ENCODE measurements at places on chromosomes 1 and 21.

DNA sequence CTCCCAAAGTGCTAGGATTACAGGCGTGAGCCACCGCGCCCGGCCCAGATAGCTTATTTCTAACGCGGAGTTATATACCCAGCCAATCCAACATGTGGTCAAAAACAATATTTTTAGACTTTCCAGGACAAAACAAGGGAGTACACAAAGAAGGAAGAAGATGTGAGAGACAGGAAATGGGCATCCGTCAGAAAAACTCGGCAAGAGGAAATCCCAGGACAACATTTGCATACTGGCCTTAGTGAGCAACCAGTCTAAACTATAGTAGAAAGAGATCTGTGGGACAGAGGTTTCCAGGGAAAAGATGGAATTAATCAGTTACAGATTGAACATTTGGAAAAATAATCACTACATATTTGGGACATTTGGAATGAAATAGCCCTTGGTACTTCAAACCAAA is 11.4 kb downstream of the ARMH1 start:
- no peak for DNase-seq
- peak overlapping the region; percentile 39 for H3K27ac ChIP-seq

DNA sequence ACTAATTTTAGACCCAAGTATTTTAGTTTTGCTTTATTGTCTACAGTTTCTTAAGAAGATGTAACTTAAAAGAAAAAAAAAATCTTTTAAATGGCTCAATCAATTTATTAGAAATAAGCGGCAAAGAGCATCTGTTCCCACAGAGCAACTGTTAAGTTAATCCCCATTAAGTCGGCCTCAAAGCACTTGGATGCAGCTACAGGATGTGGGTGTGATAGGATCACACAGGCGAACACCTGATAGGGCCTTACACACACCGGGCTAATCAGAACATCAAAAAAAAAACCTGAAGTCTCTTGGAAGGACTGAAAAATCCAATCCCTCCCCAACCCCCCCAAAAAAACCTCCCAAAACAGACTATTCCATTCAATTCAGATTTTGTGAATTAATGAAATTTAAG is 23.0 kb downstream of the APP start:
- DNase-seq: no peak
- peaks cover 14% of the 10 kb centered on the region for H3K4me1 ChIP-seq
- peak overlapping the region; percentile 29 for H3K27ac ChIP-seq
- H3K27me3 ChIP-seq: no peaks in the 10 kb centered on the region
- H3K4me3 ChIP-seq: no peak overlapping the region

DNA sequence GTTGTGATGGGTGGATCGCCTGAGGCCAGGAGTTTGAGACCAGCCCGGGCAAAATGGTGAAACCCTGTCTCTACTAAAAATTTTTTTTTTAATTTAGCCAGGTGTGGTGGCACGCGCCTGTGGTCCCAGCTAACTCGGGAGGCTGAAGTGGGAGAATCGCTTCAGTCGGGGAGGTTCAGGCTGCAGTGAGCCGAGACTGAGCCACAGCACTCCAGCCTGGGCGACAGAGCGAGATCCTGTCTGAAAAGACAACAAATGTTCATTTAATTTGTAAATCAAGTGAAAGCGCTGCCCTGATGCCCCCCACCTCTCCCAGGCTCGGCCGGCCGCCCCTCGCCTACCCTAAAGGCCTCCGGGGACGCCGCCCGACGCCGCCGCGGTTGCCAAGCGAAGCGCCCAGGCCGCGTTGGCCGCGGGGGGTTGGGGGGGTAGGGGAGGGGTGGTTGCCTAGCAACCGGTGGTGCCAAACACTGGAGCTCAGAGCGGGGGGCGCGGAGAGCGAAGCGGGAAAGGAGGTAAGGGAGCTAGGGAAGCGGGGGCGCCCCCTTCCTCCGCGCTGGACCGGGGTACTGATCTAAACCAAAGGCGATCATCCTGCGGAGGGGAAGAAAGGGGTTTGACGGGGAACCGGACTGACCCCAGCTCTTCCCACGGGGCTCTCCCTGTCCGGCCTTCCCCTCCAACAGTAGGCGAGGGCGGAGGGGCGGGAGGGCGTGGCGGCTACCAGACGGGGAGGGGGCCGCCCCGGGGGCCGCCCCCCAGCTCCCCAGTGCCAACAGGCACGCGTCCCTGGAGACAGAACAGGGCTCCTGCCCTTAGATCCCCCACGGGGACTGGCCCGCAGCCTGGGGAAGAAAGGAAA is at the start of gene TEKT2:
Gene TEKT2 (plus strand): TSS at position 460 of the 862 bp plus-strand sequence. CDS start 828 bp downstream, outside the sequence.
- H3K4me3 ChIP-seq: peak within 1 kb of the TSS; percentile 28
- DNase-seq: no peak
- no peaks in the 10 kb centered on the region for H3K36me3 ChIP-seq
- H3K27ac ChIP-seq: no peak within 1 kb of the TSS

GRCh38 chr1:92310185-92310597 is 11.3 kb downstream of the RPAP2 start:
- H3K4me3 ChIP-seq: no peak overlapping the region
- no peak for DNase-seq
- H3K27me3 ChIP-seq: no peaks in the 10 kb centered on the region
- peaks cover 6% of the 10 kb centered on the region for H3K36me3 ChIP-seq

DNA sequence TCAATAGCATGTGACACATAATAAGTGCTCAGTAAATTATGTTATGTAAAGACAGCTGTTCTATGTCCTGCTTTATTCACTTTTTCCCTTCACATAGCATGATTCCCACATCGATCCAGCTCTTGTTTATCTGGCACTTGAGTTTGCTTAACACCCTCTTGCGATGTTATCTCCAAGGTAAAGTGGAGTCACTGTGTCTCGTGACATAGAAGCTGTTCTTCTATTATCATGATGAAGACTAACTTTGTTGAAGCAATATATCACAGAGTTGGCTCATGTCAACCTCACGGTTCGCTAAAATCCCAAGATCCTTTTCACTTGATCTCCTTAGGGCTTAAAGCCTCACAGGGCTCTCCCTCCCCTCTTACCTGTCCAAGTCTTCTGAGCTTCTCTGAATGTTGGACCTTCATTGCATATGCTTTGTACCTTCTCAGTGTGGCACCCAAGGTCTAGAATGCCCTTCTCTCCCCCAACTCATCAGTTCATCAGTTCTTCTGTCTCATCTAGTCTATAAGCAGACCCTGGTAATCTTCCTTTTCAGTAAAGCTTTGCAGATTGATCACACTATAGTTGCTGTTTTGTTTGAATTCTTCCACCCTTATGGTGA is 38.0 kb downstream of the PLXNA2 start:
- H3K4me1 ChIP-seq: no peaks in the 10 kb centered on the region
- no peak for DNase-seq
- peaks cover 13% of the 10 kb centered on the region for H3K27me3 ChIP-seq
- no peak overlapping the region for H3K4me3 ChIP-seq
- H3K27ac ChIP-seq: no peak overlapping the region

DNA sequence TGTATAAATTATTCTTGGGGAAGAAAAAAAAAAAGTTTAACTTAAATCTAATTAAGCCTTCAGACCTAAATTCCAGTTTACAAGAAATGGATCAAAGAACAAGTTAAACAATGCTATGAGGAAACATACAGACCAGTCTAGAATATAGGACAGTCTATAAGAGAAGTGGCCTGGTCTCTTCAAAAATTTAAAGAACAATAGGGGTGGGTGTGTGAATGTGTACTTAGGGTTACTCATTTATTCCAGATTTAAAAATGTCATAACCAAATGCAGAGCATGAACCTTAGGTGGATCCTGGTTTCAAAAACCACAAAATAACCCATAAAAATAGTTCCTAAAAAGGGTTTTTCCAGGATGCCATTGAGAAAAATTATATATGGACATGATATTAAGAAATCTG is 21.8 kb upstream of the SYNJ1 start:
- peaks cover 16% of the 10 kb centered on the region for H3K36me3 ChIP-seq
- no peak for DNase-seq
- H3K4me3 ChIP-seq: no peak overlapping the region
- H3K27ac ChIP-seq: peak overlapping the region; percentile 53
- H3K4me1 ChIP-seq: peaks cover 13% of the 10 kb centered on the region
- no peaks in the 10 kb centered on the region for H3K27me3 ChIP-seq

DNA sequence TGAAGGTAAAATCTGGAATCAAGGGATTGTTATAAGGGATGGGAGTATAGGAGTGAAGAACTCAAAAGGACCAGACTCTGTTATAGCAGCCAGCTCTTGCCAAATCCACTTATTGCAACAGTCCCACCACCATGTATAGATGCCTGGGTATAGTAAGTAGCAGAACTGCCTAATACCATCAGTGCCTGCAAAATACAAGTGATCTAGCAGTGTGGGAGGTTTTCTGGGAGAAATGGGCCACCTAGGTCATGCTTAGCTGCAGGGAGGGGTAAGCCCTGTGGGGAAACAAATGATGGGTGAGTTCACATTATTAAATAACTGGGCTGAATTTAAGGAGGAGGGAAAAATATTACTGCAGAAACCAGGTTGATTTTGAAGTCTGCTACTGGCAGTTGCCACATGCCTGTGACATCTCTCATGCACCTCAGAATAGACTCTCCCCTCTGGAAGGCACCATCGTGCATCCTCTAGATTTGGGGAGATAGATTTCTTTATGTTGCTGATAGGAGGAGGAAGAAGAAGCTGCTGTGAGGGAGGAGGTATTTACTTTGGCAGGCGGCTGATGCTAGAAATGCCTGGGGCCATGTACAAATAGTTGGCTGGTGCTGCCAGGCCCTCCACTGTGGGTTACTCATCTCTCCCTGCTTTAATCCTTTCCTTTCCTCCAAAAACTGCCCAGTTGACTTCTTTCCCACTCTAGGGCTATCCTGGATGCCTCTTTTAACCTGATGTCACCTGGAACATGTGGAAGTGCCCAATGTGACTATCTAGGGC is 27.5 kb downstream of the HLX start:
- no peak for DNase-seq
- no peaks in the 10 kb centered on the region for H3K4me1 ChIP-seq
- peaks cover 46% of the 10 kb centered on the region for H3K27me3 ChIP-seq
- H3K27ac ChIP-seq: no peak overlapping the region

- H3K4me1 ChIP-seq: peaks cover 30% of the 10 kb centered on the region
- no peaks in the 10 kb centered on the region for H3K36me3 ChIP-seq
- peak overlapping the region; percentile 16 for H3K27ac ChIP-seq
- H3K4me3 ChIP-seq: no peak overlapping the region
These were observed 54.3 kb downstream of the ADARB1 start for GRCh38 chr21:45128613-45129188.

DNA sequence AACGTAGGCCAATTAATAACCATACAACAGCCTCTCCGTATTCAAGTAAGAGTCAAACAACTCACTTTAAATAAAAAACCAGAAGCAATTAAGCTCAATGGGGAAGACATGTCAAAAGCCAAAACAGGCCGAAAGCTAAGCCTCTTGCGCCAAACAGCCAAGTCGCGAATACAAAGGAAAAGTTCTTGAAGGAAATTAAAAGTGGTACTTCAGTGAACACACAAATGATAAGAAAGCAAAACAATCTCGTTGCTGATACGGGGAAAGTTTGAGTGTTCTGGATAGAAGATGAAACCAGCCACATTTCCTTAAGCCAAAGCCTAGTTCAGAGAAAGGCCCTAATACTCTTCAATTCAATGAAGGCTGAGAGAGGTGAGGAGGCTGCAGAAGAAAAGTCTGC is 53.4 kb downstream of the SIPA1L2 start:
- no peak overlapping the region for H3K27ac ChIP-seq
- peaks cover 15% of the 10 kb centered on the region for H3K4me1 ChIP-seq
- no peak overlapping the region for H3K4me3 ChIP-seq
- DNase-seq: no peak
- no peaks in the 10 kb centered on the region for H3K27me3 ChIP-seq

DNA sequence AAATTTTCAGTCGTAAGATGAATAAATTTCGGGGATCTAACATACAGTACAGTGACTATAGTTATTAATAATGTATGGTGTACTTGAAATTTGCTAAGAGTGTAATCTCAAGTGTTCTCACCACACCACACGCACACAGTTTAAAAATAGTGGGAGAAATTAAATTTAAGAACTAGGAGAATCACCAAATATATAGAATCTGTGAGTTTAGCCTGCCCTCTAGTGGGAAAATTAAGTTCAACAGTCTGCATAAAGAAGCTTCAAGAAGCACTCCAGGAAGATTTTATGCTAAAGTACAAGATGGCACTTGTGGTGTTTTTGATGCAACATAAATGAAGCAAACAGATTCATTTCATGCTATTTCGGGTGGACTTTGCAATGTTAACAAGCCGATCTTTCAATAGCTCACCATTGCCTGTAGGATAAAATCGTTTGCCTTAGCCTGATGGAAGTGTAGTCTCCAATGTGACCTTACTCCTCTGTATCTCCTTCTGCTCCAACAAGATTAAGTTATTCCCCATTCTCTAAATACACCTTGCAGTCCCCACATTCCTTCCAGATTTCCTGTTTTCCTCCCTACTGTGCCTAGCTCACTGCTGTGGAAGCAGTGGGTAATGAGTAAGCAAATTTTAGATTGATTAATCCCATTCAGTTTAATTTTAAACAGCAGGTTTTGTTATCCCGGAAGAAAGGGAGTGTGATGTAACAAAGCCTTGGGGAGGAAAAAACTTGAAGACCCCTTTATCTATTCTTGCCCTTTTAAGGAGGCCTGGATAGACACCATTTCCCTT is 8.7 kb upstream of the PIK3C2B start:
- peaks cover 29% of the 10 kb centered on the region for H3K4me1 ChIP-seq
- no peaks in the 10 kb centered on the region for H3K36me3 ChIP-seq
- H3K27me3 ChIP-seq: no peaks in the 10 kb centered on the region

DNA sequence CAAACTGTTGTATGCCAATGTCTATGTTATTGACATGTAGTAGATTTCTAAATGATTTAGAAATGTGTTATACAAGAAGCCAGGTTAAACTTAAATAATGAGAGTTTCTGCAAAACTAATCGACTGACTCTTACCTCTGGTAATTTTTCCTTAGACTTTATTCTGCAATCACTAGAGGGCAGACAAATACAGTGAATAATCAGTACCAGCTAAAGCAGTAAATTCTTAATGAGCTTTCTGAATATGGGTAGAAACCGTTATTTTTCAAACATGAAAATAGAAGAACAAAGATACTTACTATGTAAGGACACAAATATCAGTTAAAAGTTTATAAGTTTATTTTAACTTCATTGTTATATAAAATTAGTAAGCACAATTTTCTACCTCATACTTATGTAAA is 97.9 kb upstream of the RGS1 start:
- no peak for DNase-seq
- peaks cover 8% of the 10 kb centered on the region for H3K27me3 ChIP-seq
- H3K4me1 ChIP-seq: peaks cover 3% of the 10 kb centered on the region
- H3K4me3 ChIP-seq: no peak overlapping the region
- H3K27ac ChIP-seq: no peak overlapping the region
- H3K36me3 ChIP-seq: no peaks in the 10 kb centered on the region

GRCh38 chr1:198064181-198064580 is 92.6 kb upstream of the NEK7 start:
- H3K27me3 ChIP-seq: peaks cover 17% of the 10 kb centered on the region
- no peak overlapping the region for H3K4me3 ChIP-seq
- no peak overlapping the region for H3K27ac ChIP-seq
- peaks cover 2% of the 10 kb centered on the region for H3K36me3 ChIP-seq
- no peak for DNase-seq

- H3K27ac ChIP-seq: no peak overlapping the region
- no peak overlapping the region for H3K4me3 ChIP-seq
- H3K36me3 ChIP-seq: no peaks in the 10 kb centered on the region
- DNase-seq: no peak
- peaks cover 8% of the 10 kb centered on the region for H3K27me3 ChIP-seq
These were observed 168.1 kb upstream of the BEND5 start for GRCh38 chr1:48944811-48945210.

- H3K4me3 ChIP-seq: no peak overlapping the region
- no peak overlapping the region for H3K27ac ChIP-seq
- DNase-seq: no peak
- no peaks in the 10 kb centered on the region for H3K4me1 ChIP-seq
- H3K27me3 ChIP-seq: no peaks in the 10 kb centered on the region
These were observed 299.7 kb downstream of the GRIK1 start for GRCh38 chr21:29640080-29640508.

- H3K36me3 ChIP-seq: peaks cover 3% of the 10 kb centered on the region
- DNase-seq: no peak
- no peak overlapping the region for H3K4me3 ChIP-seq
- no peaks in the 10 kb centered on the region for H3K27me3 ChIP-seq
- peaks cover 18% of the 10 kb centered on the region for H3K4me1 ChIP-seq
- no peak overlapping the region for H3K27ac ChIP-seq
These were observed 7.3 kb downstream of the KIAA2013 start for GRCh38 chr1:11918799-11919519.
